ENCODE measurements at places on chromosomes 12 and 14.

DNA sequence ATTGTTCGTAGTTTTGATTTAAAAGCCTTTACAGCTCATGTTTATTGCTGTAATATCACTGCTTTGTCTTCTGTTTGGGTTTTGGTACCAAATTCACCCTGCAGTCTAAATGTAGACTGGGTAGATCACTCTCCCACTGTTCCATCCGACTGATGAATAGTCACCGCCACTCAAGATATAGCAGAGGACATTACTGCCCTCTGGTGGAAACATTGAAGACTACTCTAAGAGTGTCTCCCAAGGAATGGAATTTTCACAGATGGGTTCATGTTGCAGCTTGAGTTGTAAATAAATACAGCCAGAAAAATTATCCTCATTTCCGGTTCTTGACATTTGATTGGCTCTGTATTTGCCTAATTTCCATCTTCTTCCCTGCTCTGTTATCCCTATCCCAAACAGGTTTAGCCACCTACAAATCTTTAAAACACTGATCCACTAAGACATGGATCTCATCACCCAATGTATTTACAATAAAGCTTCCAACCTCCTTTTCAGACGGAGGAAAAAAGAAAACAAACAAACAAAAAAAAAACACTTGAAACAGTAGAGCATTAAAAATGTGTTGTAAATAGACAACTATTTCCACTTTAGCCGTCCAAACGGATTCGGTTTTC lies 198.3 kb upstream of the CPNE8 start:
- no peak for DNase-seq

DNA sequence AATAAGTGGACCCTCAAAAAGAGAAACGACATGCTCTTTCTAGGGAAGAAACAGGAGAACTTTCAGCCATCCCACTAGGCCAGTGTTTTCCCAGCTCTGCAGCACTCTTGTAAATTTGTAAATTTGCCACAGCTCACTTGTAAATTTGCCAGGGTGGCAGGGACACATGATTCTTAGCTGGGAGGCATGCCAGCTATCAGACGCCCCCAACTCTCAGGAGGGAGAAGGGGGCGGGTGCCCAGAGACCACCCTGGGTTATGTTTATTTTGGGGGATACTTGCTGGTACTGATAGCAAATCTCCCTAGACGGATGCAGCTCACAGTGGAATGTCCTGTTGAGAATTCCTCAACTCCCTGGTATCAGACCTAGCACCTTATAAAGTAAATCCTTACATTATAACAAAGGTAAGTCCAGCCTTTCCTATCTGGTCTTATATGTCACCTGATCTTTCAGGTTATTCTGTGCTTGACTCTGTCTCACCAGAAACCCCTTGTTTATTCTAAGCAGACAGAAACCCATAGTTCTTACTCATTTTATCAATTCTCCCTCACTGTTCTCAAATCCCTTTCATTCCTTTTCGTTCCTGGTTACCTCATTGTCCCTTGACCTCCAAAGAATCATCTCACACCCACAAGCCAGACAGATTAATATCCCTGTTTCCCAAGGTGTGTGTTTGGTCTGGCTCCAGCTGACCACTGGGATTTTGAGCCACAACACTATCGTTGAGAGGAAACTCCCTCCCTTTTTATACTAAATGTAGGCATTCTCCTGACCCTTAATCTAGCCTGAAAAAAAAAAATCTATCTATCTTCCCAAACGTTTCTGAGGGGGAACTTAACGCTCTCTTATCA lies 69.3 kb upstream of the HMGA2 start:
- no peak for DNase-seq

DNA sequence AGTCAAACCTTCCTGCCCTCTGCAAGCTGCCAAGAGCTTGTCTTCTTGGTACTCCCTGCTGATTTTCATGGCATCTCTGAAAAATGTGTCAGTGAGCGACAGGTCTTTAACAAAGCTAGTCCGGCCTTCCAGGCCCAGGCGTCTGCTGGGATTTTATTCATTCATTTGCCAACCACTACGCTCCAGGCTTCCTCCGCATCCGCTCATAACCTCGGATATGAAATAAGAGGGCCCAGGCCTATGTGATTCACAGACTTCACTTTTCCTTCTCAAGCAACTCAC lies 13.8 kb downstream of the TSPAN9 start:
- no peak for DNase-seq

GRCh38 chr14:76726551-76726970 lies 34.7 kb upstream of the VASH1 start:
- no peak for DNase-seq

- no peak for DNase-seq
These were observed 253.8 kb downstream of the BCAT1 start for GRCh38 chr12:24695103-24695502.

DNA sequence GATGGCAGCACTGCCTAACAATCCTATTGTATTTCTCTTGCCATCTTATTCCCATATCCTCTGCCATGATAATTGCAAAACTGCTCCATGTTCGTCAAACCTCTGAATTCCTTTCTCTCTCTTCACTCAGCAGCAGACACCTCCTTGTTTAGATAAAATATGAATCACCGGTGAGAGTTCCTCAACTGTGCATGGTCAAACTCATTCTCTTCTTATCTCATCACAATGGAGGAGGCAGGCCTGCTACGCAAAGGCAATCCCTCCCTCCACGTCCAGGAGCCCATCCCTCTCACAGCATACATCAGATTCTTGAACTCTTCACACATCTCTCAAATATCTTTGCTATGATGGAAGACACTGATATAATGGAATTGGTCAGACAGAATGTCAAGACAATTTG lies 90.1 kb upstream of the DAAM1 start:
- DNase-seq, result no peak

DNA sequence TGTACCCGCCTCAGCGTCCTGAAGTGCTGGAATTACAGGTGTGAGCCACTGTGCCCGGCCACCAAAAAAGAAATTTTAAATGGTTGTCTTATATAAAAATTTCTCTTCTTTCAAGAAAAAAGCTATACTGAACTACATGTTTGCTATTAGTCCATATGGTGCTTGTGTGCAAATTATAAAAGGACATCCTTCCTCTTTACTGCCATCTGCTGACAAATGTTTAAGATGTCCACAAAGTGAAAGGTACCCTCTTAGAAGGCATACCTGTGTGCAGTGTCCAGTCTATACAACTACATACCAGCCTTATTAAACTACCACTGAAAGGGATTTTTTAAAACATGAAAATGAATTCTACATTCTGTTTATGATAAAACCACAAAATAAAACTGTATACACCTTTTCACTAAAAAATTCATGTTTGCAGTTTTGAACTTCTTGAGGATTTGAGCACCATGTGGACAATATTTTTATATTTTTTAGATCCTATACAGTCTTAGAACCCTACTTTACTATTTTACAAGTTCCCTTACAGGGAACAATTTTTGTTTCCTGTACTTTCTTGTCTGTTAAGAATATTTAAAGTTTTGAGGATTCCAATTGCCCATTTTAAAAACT lies 32.8 kb upstream of the TOMM20L start:
- no peak for DNase-seq

DNA sequence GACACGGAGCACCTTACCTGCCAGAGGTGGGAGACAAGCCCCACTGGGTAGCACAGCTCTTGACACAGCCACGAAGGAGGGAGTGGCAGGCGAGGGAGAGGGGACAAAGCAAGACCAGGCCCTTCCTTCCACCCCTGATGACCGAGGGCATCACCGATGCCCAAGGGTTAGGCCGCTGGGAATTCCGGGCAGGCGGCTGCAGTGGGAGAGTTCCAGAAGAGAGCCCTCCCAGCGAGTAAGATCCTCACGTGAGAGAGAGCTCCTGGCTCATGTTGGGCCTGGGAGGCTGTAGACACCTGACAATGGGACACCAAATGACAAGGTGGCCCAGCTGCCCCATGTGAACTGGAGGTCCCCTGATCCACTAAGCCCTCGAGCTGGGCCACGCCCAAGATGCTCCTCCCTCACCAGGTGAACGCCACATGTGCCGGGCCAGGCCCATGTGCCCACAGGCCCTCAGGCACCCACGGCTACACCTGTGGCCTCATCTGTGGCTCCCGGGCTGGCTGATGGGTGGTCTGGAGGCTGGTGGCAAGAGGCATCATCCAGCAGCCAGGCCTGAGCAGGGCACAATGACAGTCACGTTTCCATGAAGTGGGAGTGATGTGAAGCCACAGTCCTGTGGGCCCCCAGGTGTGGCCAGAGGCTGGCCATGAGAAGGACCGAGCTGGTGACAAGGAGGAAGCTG lies 32.1 kb upstream of the C14orf180 start:
- no peak for DNase-seq

- DNase-seq, result no peak
These were observed 12.6 kb upstream of the CFAP251 start for GRCh38 chr12:121905746-121906145.

DNA sequence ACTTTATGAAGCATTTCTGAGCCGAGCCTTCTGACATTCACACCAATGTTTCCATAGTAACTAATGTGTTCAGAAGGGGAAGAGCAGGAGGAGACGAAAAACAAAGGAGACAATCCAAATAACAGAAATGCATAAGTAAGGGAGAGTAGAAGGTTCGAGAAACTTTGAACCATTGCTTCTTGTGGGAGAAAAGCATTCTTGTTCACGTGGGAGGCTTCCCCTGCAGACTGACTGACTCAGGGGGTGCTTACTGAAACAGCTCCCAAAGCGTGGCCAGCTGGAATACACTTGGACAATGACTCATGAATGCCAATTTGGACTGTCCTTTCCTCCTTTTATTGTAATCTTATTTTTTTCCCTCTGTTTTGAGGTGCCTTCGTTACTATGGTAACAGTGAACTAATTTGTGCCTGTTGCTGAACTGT lies 73.9 kb downstream of the NEDD1 start:
- no peak for DNase-seq

- DNase-seq, result no peak
These were observed 680.9 kb upstream of the LMO3 start for GRCh38 chr12:17286874-17287273.

Measured in stimulated activated CD8-positive, alpha-beta memory T cell treated with anti-CD3 and anti-CD28 coated beads, Interleukin-15, amount 100 ng/mL, for 24 hours (primary cell).